ENCODE measurements at places on chromosomes 3 and 15.

GRCh38 chr15:39453620-39454019 lies 127.3 kb upstream of the THBS1 start:
- no peak for DNase-seq

- DNase-seq, result no peak
These were observed 59.3 kb upstream of the COL6A6 start for GRCh38 chr3:130457671-130458070.

- no peak for DNase-seq
These were observed 27.0 kb downstream of the OPA1 start for GRCh38 chr3:193620057-193620456.

- no peak for DNase-seq
These were observed 47.7 kb downstream of the ZBTB20 start for GRCh38 chr3:115099134-115099985.

DNA sequence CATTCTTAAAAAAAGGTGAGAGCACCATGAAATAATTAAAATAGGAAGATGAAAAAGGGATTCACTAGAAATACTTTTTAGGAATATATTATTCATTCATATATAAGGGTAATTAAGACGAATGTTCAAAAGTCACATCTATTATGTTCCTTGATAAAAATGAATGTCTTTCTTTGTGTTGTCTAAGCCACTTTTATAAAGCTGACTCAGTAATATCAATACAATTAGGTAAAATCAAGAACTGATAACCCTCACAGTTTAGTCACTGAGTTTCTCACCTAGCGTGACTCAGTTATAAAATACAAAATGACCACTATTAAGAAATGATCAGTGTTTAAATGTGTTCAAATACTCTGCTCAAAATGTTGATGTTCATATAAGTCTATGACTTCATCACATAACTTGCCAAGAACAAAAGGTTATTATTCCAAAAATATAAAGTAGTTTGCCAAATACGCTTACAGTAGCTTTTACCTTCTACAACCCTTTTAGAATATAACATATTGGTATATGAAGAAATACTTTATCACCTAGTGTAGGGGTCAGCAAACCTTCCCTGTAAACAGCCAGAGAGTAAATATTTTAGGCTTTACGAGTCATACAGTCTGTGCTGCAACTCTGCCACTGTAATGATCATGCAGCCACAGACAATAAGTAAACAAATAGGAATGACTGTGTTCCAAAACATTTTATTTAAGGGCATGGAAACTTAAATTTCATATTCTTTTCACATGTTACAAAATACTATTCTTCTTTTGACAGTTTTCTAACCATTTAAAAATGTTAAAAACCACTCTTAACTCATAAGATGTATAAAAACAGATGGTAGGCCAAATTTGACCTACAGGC lies 369.8 kb downstream of the TBC1D5 start:
- no peak for DNase-seq

- no peak for DNase-seq
These were observed 204.4 kb downstream of the FAM43A start for GRCh38 chr3:194890091-194890490.

- no peak for DNase-seq
These were observed 42.9 kb downstream of the RAB11A start for GRCh38 chr15:65912235-65912634.

- DNase-seq, result no peak
These were observed 45.0 kb downstream of the LSM3 start for GRCh38 chr3:14223595-14223994.

- DNase-seq, result no peak
These were observed 12.7 kb upstream of the AKAP13 start for GRCh38 chr15:85367741-85368140.

DNA sequence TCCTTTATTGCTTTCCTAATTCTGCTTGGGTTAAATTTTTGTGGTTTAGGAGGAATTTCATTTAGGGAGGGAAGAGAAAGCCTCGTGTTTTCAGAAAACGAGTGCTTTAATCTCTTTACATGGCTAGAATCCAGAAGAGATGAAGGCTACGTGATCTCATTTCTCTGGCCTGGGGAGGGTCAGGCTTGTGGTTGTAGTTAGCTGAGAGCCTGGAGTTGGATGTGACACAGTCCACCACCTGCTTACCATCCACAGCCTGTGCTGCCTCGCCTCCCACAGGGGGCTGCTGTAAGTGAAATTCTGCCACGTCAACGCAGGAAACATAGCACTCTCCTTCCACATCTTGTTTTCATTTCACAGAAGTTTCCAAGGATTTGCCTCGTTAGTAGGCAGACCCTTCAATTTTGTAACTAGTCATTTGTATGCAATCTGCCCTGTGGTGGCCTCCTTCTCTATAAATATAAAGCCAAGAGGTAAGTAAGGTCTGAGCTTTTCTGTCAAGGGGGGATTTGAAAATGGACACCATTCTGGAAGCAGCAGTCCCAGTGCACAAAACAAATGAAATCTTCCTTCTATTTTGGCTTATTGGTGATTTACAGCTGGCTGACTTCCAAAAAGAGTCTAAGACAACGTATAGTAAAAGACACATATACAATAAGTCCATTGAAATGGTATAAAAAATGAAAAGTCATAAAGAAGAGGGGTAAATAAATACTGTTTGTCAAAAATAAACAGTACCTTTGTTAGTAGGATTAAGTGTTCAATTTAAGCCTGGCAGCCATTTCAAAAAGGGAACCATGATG lies 3.4 kb downstream of the GXYLT2 start:
- no peak for DNase-seq

GRCh38 chr3:120425572-120426250 lies 25.1 kb downstream of the FSTL1 start:
- no peak for DNase-seq

DNA sequence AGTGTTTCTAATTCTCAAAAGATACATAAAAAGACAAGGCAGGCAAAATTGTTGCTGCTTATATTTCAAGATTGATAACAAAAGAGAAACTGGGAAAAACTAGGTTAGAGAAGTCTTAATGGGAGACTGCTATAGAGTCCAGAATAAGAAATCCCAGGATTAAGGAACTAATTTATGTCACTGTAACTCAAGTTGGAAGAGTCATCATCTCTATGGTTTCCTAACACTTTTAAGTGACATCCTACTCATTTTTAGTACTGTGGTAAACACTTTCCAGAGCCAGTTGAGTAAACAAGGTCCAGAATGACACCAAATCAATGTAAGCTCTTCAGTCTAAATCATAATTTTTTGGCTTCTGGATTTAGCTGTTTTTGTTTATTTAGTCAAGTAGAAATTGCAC lies 8.0 kb downstream of the CLDN16 start:
- DNase-seq, result no peak

GRCh38 chr3:172536505-172536904 lies 13.3 kb upstream of the TNFSF10 start:
- DNase-seq, result no peak

DNA sequence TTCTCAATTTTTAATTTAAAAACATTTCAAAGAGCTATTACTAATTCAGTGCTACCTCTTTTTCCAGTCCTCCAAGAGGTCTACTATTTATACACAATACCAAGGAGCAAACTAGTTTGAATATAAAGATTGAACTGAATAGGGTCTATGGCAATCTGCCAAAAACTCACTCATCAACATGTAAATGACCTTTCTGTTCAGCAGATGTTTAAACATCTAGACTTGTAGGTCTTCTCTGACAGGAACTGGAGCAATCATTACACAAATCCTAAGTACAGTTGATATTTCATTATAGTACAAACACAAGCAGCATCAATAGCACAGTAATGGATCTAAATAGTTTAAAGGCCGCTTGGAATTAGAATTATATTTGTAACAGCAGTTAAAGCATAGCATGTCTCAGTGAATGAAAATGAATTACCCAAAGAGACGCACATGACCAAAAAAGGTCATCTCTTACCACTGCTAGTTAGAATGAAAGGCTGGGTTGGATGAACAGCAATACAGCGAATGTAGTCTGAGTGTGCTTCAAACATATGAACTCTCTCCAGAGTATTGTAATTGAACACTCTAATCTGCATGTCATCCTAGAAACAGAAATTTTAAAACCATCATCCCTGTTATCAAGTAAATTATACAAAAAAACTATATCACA lies 10.7 kb downstream of the COPB2 start:
- DNase-seq, result no peak

DNA sequence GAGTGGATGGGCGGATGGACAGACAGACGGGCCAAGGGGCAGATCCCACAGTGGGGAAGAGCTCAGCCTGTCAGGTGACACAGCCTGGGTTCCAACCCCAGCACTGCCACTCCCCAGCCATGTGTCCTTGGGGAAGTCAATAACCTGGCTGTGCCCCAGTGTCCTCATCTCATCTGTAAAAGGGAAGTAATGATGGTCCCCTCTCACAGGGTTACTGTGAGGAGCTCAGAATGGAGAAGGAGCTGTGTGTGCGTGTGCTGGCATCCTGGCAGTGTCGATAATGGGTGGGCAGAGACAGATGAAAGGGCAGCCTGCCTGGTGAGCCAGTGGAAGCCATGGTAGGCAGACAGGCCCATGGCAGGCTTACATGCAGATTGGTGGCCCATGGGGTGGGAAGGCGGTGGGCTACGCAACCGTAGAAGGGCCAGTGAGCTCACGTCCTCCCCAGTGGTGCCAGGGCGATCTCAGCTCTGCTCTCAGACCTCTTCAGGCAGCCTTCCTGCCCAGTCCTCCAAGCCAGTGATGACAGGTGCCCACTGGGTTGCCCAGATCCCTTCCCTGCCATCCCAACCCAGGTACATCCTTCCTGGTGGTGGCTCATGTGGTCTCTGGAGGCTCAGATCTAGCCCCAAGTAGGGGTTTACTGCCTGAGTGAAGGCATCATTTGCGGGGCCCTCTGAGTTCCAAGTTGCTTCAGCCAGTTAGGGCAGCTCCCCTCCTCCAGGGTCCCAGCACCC lies 2.3 kb upstream of the DNAJB8 start:
- DNase-seq, result no peak

DNA sequence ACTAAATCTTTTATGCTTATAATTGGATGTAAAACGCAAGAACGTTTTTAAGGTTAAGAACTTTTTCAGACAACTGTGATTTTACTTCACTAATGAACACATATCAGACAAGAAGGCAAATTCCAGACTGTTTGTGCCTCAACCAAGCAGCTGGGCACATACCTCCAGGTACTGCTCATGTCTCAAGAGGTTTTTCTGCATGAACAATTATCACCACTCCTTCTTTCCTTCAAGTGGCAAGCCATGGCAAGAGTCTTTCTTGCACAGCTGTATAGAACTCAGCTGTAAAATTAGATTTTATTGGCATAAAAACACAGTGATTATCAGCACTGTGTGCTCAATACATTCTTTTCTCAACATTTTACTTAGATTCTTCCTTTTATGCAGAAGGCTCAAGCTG lies 64.3 kb downstream of the FNDC3B start:
- DNase-seq, result no peak

DNA sequence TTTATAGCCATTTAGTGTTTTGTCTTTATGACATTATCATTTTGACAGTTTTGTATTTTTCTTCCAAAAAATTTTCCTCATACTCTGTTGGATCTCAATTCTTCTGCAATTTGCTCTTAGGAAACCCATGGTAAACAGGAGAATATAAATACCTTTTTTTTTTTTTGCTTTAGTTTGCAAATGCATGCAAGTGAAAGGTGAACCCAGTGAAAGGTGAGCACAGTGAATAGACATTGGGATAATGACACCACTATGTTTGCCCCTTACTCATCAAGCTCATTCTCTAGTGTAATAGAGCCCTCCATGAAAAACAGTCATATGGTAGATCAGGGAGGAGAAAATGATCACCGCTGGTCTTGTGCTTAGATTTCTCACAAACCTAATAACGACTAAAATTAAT lies 59.0 kb upstream of the TRPC1 start:
- DNase-seq, result no peak
